ENCODE measurements at places on chromosomes 13 and 19.
A peak's percentile ranks its signal among the peaks of the same experiment; 100 is the strongest.

DNA sequence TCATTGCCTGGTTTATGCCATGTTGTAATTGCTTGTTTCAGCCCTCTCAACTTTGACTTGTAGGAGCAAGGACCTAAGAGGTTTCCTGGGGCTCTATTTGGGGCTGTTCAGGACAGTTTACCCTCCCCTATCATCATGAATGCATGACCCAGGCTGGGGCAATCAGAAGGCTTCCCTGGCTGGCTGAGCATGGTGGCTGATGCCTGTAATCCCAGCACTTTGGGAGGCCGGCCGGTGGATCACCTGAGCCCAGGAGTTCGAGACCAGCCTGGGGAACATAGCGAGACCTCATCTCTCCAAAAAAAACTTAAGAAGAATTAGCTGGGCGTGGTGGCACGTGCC, 6.1 kb upstream of the LSM4 start:
- DNase-seq, result no peak

GRCh38 chr13:21949818-21950429, 279.1 kb downstream of the FGF9 start:
- no peak for DNase-seq

- DNase-seq, result no peak
Observed at GRCh38 chr19:11769995-11770394, 3.2 kb downstream of the ZNF441 start.

- DNase-seq, result no peak
Observed at GRCh38 chr13:44583137-44583536, 7.0 kb upstream of the TSC22D1 start.

GRCh38 chr19:17686592-17687024, 1.5 kb downstream of the UNC13A start:
- peak; percentile 11 for DNase-seq

GRCh38 chr13:42409075-42409474, 137.1 kb downstream of the AKAP11 start:
- DNase-seq, result peak; percentile 12

GRCh38 chr19:12641456-12641855, 25.1 kb downstream of the MAN2B1 start:
- DNase-seq, result no peak

GRCh38 chr19:35843676-35844481, 8.4 kb downstream of the NPHS1 start:
- DNase-seq, result peak; percentile 74

GRCh38 chr19:7921967-7922835, 2.1 kb downstream of the SNAPC2 start:
- no peak for DNase-seq

- no peak for DNase-seq
Observed at GRCh38 chr19:11480715-11481533, at the start of gene ELAVL3. Gene ELAVL3, minus strand, starts transcription at chr19:11481046. Its CDS starts 438 bp downstream, at chr19:11480608.

- DNase-seq, result no peak
Observed at GRCh38 chr19:56664511-56664910, 7.0 kb downstream of the ZNF835 start.

DNA sequence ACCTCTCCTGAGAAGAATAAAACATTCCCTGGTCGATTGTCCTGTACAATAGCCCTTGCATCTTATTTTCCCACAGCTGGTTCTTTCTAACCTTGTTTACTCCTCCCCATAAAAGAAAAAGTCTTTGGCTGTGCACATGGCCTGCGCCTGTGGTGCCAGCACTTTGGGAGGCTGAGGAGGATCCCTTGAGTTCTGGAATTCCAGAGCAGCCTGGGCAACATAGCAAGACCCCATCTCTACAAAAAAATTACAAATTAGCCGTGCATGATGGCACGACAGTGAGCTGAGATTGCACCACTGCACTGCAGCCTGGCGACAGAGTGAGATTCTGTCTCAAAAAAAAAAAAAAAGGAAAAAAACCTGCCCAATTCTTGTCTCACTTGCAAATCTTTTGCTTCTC, 7.2 kb upstream of the NUP62 start:
- no peak for DNase-seq

DNA sequence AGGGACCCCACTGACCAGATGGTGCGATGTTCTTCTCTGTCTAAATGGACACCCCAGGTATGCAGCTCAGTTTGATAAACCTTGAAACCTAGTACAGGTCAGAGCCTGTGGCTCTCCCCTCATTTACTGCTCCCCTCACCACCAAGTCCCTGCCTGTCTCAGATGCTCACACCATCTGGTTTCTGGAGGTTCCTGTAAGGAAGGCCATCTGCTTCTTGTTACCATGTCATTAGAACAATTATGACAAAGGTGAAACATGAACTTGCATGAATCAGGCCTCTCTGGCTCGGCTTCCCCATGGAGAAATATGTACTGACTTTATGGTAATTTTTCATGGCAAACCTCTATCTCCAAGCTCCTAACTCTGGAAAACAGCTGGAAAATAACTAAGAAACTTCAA, 965.7 kb downstream of the UQCRFS1 start:
- DNase-seq, result no peak

DNA sequence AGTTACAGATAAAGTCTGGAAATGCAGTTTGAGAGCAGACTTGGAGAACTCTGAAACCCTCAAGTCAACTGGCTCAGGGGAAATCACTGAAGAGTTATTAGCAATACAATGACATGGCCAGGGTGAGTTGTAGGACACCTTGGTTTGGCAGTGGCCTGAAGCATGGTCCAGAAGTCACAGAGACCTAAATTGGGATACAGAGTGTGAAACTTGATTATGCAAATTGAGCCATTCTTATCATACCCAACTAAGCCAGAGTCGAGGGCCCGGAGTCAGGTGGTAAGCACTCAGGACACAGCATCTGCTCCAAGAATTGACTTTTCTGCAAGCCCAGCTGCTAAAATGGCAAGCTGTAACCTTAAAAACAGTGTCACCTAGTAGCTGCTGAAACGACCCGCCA, 224.5 kb downstream of the DCLK1 start:
- DNase-seq, result no peak

- DNase-seq, result no peak
Observed at GRCh38 chr13:100803091-100803490, 128.5 kb upstream of the TMTC4 start.

- DNase-seq, result peak; percentile 72
Observed at GRCh38 chr19:12564016-12564664, 12.9 kb upstream of the ZNF564 start.

- DNase-seq, result no peak
Observed at GRCh38 chr13:80630685-80631121, 289.8 kb upstream of the SPRY2 start.

DNA sequence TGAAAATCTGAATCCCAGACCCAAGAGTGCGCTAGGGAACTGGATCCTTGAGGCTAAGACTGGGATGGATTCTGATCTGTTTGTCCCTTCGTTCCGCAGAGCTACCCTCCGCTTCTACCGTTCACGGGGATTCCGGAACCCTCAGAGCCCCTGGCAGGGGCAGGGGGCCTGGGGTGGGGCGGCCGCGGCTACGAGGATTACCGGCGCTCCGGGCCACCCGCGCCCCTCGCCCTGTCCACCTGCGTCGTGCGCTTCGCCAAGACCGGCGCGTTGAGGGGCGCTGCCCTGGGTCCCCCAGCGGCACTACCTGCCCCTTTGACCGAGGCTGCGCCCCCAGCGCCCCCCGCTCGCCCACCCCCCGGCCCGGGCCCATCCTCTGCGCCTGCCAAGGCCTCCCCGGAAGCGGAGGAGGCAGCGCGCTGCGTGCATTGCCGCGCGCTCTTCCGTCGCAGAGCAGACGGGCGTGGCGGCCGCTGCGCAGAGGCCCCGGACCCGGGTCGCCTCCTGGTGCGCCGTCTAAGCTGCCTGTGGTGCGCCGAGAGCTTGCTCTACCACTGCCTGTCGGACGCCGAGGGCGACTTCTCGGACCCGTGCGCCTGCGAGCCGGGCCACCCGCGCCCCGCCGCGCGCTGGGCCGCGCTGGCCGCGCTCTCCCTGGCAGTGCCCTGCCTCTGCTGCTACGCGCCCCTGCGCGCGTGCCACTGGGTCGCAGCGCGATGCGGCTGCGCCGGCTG, 7.1 kb downstream of the SPRED3 start:
- no peak for DNase-seq

DNA sequence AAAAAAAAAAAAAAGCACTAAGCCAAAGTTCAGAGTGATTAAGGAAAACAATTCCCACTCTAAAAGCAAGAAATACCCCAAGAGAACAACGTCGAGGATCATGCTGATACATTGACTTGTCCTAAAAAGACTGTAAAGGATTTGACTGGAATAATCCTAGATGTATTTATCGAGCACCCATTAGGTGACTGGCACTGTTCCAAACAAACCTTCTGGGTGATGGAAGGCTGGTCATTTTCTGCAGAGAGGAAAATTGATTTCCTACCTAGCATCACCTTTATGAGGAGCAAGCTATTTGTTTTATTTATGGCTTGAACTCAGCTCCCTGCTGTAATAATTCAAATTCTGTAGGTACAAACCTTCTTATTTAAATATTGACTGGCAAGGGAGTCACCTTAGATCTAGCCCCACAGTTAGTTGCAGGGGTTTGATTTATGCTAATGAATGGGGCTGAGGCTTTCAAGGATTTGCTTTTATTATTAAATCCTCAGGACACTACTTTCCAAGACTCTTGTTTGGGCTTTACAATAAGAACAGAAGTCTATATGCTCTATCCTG, 471.0 kb downstream of the OLFM4 start:
- no peak for DNase-seq

DNA sequence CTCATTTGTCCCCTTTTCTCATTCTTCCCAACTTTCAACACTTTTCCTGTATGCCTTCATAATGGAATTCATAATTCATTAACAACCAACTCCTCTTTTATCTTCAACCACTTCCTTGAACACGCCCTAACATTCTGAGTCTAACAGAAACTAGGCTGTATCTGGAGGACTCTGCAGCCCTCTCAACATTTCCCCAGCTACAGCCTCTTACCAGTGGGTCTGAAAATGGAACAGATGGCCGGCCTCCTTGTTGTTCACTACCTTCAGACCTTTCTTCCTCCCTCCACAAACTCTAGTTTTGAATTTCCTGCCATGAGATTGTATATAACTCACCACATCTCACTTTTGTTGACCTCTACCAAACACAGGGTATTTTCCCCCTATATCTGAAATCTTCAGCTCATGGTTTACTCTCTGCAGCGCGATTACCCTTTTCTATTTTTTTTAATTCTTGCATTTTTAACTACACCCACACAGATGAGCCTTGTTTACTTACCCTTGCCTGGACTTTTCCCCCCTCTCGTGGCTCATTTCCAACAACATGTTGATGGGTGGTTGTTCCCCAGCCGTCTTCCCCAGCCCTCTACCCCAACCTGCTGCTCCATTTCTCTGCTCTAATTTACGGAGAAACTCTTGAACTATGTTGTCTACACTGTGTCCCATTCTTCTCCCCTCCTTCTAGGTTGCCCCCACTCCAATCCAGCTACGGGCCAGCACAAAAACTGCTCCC, 846 bp downstream of the ZNF790 start:
- DNase-seq, result no peak

DNA sequence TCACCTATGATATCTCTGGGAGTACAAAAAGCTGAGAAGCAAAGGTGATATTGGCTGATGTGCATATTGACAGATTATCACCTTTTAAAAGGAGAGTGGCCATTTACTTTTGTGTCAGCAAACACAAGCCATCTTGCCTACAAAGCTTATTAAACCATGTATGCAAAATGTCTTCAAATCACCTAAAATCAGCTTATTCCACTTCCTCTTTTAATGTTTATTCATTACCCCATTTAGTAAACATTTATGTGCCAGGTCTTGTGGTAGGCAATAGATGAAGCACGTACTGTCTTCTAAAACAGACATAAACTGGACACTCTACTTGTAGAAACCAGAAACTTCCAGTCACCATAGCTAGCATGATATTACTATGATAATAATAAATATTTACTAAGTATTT, 354.6 kb downstream of the RBM26 start:
- no peak for DNase-seq

DNA sequence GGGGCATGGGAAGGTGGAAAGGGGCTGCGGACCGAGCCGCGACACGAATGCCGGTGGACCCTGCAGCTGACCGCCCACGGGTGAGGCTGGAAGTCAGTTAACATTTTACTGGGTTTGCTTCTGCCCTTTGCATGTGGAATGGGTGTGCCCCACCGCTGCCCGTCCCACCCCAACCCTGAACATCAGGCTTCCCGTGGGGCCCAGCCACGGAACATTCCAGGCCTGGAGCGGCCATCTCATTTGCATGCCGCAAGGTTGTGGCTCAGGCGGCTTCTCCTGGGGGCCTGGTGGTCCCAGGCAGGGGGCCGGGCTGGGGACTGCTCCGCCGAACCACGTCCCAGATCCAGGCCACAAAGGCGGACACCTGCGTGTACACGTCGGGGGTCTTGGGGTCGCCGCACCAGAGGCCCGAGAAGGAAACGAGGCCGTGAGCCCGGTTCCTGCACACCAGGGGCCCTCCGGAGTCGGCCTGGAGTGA, 9.3 kb downstream of the FSTL3 start:
- no peak for DNase-seq

DNA sequence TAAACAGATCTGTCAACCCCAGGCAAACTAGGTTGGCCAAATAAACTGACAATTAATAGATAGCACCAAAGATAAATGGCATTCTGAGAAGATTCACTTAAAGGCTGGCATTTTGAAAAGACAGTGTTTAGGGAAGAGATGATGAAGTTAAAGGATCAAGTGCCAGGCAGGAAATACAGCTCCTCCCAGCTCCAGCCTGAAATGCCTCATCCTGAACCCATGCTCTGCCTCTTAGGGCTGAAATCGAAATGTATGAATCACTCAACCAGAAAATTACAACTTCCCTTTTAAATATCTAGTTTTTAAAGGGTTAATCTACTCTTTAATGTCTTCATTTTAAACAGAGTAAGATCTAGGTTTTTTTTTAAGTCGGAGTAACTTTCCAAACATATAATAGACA, 171.2 kb upstream of the UBL3 start:
- no peak for DNase-seq

DNA sequence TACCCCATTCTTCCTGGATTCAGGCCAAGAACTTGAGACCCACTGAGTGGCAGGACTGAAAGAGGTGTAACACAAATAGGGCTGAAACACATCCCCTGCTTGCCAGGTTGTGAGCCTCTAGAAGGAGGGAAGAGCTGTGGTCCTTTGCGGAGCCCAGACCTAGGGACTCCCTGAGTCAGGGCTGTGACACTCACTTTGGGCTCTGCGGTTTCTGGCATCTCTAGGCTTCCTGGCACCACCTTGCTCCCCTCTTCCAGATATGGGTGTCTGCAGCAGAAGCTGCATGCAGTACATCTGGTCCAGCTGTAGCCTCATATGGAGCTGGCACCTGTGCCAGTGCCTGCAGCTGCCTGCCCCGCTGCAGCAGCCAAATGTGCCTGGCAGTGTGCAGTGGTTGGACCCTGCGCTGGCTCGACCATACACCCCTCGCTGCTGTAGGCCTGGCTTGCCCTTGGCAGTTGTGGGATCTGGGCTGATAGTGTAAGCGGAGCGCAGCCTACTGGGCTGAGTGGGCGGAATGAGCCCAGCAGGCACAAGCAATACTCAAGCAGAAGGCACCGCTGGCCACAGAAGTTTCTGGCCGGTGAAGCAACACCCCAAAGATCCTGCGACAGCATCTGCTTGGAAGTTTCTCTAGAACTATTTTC, 290.4 kb downstream of the SLITRK6 start:
- DNase-seq, result no peak

GRCh38 chr13:24737042-24737441, 26.9 kb upstream of the RNF17 start:
- no peak for DNase-seq

Measured in NCI-H526 treated with DMSO at 0.1 percent for 48 hours (cell line).